Substantia nigra (tissue), 51 donors: ENCODE measurements at places on chromosomes 7 and 10.

DNA sequence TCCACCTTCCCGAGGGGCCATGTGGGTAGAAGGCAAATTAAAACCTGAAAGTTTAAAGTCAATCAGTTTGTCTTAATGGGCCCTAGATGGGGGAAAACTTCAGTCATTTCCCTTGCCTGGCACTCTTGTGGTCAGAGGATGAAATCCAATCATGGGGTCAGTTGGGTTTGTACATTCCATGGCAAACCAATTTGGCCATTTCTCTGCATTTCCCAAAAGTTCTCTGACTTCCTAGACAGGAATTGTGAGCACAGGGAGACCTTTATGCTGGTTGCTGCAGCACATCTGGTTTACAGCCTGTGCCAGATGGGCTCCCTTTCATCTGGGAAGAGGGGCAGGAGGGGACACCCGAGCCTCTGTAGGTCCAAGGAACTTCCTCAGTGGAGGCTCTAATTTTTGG, 113.0 kb downstream of the CYP26A1 start:
- DNase-seq, result no peak

DNA sequence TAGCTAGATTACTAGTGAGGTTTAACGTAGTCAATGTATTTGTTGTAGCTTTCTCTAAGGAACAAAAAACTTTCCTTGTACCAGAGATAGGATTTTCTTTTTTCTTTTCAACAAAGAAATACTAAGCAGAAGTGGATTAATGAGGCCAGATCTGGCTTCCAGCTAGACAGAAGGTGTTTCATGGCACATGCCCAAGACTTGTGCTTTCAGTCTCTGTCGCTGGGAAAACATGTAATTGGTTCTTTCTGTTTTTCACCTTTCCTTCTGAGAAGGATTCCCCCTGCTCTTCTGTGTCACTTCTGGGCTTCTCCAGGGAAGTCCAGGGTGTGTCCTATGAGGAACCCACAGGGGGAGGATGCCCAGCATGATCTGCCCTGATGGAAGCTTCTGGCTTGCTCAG, 492.2 kb downstream of the CCSER2 start:
- no peak for DNase-seq

DNA sequence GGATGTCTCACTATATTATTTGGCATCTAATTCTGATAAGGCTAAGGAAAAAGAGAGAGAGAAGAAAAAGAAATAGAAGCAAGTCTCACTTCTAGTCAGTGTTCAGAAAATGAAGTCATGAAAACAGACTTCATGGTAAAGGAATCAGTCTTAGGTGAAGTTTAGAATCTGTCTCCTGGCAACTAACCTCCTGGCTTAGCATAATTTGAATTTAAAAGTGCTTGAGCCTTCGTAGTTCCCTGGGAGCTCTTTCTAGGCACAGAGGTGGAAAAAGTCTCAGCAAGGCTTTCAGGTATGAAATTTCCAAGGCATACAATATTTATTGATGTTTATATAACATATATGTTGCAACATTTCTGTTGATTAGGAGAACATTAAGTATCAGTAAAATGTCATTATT, 10.4 kb downstream of the CHRM2 start:
- DNase-seq, result no peak

GRCh38 chr10:12201543-12201942, 5.6 kb downstream of the CDC123 start:
- DNase-seq, result no peak

DNA sequence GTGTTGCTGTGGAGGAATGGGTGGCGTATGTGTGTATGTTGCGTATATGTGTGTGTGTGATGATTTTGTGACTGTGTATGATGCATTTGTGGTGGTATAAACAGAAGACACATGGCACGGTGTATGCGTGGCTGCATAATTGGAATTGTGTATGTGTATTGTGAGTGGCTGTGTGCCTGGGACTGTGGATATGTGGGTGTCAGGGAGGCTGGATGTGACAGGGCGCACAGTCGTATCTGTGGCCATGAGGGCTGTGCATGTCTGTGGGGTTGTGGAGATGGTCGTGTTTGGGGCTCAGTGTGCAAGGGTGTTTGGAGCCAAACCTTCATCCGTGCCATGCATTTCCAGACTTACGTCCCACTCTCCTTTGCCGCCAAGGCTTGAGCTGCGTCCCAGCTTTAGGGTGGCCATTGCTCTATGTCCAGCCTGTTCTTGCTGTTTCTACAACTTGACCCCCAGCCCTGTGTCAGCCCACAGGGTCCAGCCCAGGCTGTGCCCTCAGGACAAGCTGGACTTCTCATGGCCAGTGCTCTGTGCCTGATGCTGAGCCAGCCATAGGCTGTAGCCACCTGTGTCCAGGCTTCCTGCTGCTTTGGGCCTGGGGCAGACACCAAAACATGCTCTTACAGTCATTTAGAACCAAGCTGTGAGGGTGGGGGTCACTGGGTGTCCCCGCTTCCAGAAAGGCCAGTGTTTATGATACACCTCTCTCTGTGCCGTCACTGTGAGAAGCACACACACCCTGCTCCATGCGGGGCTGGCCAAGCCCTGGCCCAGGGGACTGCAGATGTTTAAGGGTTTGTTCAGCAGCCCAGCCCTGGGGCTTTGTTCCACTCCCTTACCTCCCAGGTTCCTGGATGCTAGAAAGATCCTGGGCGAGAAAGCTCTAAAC, 127.6 kb downstream of the NEURL1 start:
- no peak for DNase-seq
